ENCODE measurements at places on chromosomes 7 and 10. TPM values are rescaled to one million over a fixed set of nuclear protein-coding genes. Genes with fewer than 3 reads are reported as not detected.

DNA sequence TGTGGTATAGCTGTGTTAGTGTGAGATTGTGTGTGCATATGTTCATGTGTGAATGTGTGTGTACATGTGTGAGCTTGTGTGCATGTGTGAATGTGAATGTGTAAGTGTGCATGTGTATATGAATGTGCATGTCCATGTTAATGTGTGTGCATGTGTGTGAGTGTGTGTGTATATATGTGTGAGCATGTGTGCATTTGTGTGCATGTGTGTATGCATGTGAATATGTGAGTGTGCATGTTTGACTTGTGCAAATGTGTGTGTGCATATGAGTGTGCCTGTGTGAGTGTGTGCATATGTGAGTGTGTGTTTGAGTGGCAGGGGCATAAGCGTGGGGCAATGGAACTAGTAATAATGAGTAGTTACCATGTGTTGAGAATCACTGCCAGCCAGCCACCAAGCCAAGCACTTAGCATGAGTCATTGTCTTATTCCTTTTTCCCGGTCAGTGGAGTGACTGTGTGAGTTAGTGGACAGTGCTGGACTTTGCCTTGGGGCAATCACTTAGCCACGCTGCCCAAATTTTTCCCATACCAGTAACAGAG, 46.3 kb upstream of the SHH start:
- no peak for DNase-seq

Gene UPK3B
- 0.19 TPM for polyA plus RNA-seq

DNA sequence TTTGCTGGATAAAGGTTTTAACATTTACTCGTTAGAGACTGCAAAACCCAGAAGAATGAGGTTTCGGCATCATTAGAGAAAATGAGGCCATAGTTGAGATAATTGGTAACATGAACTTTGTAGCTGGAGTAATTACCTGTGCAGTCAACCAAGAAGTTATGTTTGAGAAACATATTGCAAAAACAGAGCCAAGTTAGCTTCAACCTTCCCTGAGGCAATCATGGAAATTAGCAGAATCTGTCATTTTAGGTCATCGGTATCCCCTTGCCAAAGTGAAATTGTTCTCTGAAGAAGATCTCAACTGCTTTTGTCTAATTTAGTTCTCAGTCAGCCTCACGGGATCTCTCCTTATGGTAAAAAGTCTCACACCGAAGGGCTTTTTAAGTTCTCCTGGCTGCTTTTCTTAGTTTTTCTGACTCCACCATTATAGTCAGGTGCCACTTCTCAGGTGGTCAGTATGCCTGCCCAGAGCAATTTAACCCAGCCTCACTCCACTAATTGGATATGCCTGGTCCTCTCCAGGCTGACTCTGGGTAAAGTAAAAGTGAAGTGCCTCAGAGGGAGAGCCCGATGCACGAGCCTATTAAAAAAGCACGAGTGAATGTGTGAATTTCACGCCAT, 52.5 kb downstream of the NRCAM start:
- DNase-seq, result no peak

Gene CFAP69
- polyA plus RNA-seq, result 1.3 TPM

DNA sequence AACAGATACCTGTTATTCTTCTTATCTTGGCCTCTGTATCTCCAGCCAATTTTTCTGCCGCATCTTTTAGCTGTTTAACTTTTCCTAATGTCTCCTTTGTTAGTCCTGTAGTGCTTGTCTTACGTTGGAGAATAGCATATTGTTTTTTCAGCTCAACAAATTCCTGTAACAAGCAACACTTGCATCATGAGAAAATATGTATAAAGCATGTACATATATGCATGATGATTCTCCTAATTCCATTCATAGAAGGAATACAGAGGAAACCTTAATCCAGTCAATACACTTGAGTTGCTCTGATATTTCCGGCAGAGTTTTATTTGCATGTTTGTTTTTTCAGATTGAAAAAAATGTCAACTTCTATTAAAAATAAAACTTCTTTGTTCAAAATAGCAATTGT, 26.1 kb upstream of the LAMB1 start:
- no peak for DNase-seq

Gene OGA
- polyA plus RNA-seq, result 42.4 TPM

Gene INMT
- 15.7 TPM for polyA plus RNA-seq

Gene OR2A12
- polyA plus RNA-seq, result not detected

Gene MTPN
- 22.1 TPM for polyA plus RNA-seq

DNA sequence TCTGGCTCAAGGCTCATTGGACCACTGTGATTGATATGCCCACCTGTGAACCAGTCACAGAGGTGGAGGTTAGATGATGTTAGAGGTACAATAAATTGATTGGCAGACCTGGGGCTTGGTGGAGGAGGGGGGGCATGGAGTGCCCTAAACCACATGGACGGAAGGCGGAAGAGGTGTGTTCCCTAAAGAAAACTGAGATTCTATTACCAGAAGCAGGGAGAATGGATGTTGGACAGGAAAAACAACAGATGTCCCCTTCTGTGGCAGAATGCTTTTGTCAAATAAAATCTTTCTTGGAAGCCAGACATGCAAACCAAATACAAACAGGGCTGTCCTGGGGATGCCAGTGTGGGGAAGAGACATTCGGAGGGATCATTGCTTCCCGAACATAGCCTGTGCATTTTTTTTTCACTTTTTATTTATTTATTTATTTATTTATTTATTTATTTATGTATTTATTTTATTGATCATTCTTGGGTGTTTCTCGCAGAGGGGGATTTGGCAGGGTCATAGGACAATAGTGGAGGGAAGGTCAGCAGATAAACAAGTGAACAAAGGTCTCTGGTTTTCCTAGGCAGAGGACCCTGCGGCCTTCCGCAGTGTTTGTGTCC, 433.9 kb downstream of the RPS24 start:
- DNase-seq, result no peak

Gene TMEM236
- 0.23 TPM for polyA plus RNA-seq

- DNase-seq, result no peak
These were observed 37.1 kb upstream of the ZRANB1 start for GRCh38 chr10:124904796-124905195.

Gene TMEM184A
- 0.99 TPM for polyA plus RNA-seq

GRCh38 chr7:118053353-118053752, 130.6 kb upstream of the LSM8 start:
- no peak for DNase-seq

- no peak for DNase-seq
These were observed 197.5 kb upstream of the CSTF2T start for GRCh38 chr10:51896849-51897248.

Gene PPIA
- 1,197 TPM for polyA plus RNA-seq

- no peak for DNase-seq
These were observed 37.3 kb downstream of the PAX2 start for GRCh38 chr10:100782461-100783244.

Gene HIP1
- polyA plus RNA-seq, result 5.9 TPM

Gene COL13A1
- 1.2 TPM for polyA plus RNA-seq

GRCh38 chr7:44087911-44088838, 5.8 kb upstream of the POLM start:
- DNase-seq, result peak; percentile 51

DNA sequence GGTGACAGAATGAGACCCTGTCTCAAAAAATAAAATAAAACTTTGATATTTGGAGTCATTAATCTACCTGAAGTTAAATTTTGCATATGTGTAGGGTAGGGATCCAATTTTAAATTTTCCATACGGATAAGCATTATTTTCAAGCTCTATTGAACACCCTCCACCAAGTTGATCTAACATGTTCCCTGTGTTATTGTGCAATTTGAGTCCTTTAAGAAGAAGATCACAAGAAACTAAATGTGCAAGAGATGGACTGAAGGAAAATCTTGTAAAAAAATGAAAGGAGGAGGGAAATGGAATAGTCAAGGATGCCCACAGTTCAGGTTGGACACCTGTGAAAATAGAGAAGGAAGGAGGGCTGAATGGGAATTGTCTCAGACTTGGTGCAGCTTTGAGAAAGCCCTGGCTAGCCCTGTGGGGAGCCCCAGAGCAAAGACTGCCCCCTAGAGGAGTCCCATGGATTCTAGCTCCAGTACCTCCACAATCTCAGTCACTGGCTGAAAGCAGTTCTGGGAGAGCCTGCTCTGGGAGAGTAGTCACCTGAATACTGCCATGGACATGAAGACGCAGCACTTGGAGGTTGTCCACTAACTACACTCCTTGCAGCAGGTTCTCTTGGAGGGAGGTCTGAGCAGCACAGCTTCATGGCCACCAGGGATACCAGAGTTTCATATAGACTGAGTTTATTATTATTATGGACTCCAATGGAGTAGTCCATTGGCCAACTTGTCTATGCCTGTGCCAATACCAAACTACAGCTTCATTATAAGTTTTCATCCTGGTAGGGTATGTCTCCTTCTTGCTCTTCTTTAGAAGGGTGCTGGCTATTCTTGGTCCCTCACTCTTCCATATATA, 5.7 kb upstream of the TIAL1 start:
- DNase-seq, result no peak

DNA sequence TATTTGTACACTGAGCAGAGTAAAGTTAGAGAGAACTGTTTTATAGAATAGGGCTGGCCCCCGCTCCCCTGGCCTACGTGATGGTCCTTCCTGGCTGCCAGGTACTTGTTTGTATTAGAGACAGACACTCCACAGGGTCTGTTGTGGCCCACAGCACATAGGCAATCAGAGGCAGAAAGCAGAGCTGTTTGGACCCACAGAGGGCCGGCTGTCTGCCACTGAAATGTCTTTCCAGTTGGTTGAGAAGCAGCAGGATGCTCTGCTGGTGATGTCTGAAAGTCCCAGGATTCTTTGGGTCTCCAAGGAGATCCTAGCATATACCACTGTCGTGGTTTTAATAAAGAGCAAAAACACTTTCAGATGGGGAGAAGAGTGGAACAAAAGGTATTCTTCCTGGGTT, 5.2 kb downstream of the STN1 start:
- no peak for DNase-seq

- no peak for DNase-seq
These were observed 220.1 kb downstream of the POU6F2 start for GRCh38 chr7:39197831-39198230.

DNA sequence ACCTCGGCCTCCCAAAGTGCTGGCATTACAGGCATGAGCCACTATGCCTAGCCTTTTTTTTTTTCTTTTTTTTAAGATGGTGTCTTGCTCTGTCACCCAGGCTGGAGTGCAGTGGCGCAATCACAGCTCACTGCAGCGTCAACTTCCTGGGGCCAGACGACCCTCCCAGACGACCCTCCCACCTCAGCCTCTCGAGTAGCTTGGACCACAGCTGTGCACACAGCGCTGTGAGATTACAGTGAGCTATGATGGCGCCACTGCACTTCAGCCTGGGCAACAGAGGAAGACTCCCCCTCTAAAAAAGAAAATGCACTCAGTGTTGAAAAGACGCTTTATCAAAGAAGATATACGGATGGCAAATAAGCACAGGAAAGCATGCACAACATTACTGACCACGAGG, 16.5 kb upstream of the WIPI2 start:
- no peak for DNase-seq

Gene WIPF3
- 4.5 TPM for polyA plus RNA-seq

- DNase-seq, result no peak
These were observed 26.6 kb upstream of the KAT6B start for GRCh38 chr10:74799721-74800221.

Gene ADK
- 55.5 TPM for polyA plus RNA-seq

GRCh38 chr10:99658622-99659030, 683 bp upstream of the ENTPD7 start:
- DNase-seq, result peak; percentile 32

Gene ETV1
- 44.0 TPM for polyA plus RNA-seq

GRCh38 chr10:126336801-126337200, 51.5 kb downstream of the ADAM12 start:
- no peak for DNase-seq

Gene CPEB3
- polyA plus RNA-seq, result 1.5 TPM

- no peak for DNase-seq
These were observed 736.6 kb downstream of the AUTS2 start for GRCh38 chr7:70334871-70335270.

- no peak for DNase-seq
These were observed 9.4 kb upstream of the AKR1B15 start for GRCh38 chr7:134539380-134540004.

DNA sequence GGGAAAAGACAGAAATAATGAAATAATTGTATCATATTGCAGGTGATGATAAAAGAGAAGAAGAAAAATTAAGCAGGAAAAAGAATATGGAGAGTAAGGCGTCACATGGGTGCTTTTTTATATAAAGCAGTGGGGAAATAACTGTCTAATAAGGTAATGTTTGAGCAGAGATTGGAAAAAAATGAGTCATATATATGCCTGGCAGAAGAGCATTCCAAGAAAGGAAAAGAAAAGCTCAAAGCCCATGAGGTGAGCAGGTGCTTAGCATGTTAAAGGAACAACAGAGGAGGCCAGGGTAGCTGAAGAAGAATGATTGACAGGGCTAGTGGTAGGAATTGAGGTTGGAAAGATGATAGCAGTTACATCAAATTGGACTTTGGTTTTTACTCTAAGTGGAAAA, 739.5 kb downstream of the SORCS1 start:
- DNase-seq, result no peak

GRCh38 chr10:132193907-132194552, 7.3 kb downstream of the DPYSL4 start:
- DNase-seq, result peak; percentile 22

GRCh38 chr7:150471886-150472285, 21.5 kb downstream of the GIMAP8 start:
- no peak for DNase-seq

DNA sequence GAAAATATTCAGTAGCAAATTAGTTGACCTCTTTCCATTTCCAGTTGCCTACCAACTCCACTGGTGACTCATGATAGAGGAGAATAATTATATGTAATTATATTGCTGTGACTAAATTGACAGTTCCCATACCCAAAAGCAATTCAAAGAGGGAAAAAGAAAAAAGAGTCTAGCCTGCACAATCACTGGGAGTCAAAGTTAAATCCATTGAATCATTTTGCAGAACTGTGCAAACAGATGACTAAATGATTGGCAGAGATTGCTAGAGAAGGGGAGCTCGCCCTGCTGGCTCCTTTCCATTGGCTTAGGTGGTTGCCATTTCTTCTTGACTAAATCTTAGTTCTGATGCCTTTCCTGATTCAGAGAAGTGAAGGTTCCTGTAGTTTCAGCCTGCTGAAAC, 1228.6 kb upstream of the SORCS1 start:
- DNase-seq, result no peak

DNA sequence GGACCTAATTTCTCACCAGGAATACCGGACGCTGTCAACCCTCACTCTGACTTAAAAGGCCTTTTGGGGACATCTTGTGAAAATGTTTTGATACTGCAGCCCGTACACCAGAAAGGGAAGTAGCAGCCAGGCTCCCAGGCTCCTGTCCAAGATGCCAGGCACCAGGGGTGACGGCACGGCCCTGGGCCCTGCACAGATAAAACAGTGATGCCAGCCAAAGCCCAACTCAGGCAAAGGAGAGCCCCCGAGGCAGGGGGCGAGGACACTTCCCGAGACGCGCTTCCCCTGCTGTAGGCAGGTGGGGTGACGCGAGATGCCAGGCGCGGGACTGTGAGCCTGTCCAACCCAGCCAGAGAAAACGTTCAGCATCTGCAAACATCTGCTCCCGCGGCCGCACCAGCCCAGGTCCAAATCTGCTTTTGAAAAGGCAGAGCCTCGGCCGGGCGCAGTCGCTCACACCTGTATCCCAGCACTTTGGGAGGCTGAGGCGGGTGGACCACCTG, 15.7 kb downstream of the ZFAND2A start:
- DNase-seq, result no peak

GRCh38 chr10:122495406-122496340, 34.3 kb downstream of the HTRA1 start:
- DNase-seq, result peak; percentile 46

Gene NKX2-3
- not detected for polyA plus RNA-seq

- no peak for DNase-seq
These were observed 3.3 kb upstream of the UBE2H start for GRCh38 chr7:129955993-129956543.

Data from heart left ventricle (tissue), 16 donors.